ENCODE measurements at places on chromosomes 7 and 10.

DNA sequence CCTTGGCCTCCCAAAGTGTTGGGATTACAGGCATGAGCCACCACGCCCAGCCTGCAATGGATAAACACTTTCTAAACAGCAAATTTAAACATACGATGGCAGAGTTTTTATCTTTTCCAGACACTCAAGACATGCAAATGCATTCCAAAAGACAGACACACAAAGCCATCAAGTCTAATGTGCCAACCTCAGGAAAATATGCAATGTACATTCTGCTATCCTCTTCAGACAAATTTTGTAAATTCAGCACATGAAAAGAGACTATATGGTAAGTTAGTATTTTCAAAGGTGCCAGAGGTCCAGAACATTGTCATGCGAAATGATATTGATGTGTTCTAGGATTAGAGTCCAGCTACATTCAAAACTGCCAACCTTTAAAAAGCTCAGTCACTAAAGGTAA, 19.8 kb downstream of the HACD1 start:
- no peak for DNase-seq

- DNase-seq: no peak
Measured at GRCh38 chr10:113808168-113808567, 45.7 kb downstream of the DCLRE1A start.

- DNase-seq: no peak
Measured at GRCh38 chr7:123660514-123661354, 5.1 kb downstream of the LMOD2 start.

- peak; percentile 46 for DNase-seq
Measured at GRCh38 chr10:92914478-92915325, 66.4 kb downstream of the EXOC6 start.

GRCh38 chr7:70647801-70648498, 484.0 kb upstream of the GALNT17 start:
- peak; percentile 48 for DNase-seq

GRCh38 chr7:55191926-55192692, 173.0 kb upstream of the LANCL2 start:
- DNase-seq: no peak

GRCh38 chr7:31370609-31371008, 30.1 kb upstream of the NEUROD6 start:
- no peak for DNase-seq

DNA sequence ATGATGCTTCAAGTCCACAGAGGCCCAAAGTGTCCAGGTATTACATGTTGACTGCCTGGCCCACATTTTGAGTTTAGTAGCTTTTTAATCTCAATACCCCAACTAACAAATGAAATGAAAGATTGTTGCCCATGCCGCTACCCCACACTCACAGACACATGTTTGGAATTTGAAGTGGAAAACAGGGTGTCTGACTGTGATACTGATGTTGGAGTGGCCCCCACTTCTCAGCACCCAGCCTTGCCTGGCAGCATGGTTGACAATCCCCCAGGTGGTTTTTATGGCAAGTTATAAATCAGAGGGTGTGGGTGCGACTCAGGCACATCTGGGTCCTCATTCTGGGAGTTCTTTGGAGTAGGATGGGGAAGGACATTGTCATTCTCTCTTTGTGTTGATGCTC, 314.7 kb upstream of the ZNF32 start:
- no peak for DNase-seq

- DNase-seq: no peak
Measured at GRCh38 chr10:3233486-3233990, 61.0 kb upstream of the PITRM1 start.

- no peak for DNase-seq
Measured at GRCh38 chr7:107694386-107694785, 33.8 kb downstream of the SLC26A4 start.

DNA sequence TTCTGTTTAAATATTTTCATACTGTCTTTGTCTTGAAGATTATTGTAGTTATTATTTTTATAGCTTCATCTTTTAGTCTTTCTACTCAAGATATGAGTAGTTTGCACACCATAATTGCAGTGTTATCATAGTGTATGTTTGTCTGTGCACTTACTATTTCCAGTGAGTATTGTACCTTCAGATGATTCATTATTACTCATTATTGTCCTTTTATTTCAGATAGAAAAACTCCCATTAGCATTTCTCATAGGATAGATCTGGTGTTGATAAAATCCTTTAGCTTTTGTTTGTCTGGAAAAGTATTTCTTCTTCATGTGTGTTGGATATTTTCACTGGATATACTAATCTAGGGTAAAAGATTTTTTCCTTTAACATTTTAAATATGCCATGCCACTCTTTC, 646.2 kb upstream of the GRM3 start:
- DNase-seq: no peak

GRCh38 chr10:116385994-116386809, 41.4 kb upstream of the PNLIPRP3 start:
- no peak for DNase-seq

GRCh38 chr10:79417266-79417665, 28.2 kb downstream of the ZCCHC24 start:
- DNase-seq: no peak

- no peak for DNase-seq
Measured at GRCh38 chr10:73469579-73469978, 26.2 kb downstream of the PPP3CB start.

DNA sequence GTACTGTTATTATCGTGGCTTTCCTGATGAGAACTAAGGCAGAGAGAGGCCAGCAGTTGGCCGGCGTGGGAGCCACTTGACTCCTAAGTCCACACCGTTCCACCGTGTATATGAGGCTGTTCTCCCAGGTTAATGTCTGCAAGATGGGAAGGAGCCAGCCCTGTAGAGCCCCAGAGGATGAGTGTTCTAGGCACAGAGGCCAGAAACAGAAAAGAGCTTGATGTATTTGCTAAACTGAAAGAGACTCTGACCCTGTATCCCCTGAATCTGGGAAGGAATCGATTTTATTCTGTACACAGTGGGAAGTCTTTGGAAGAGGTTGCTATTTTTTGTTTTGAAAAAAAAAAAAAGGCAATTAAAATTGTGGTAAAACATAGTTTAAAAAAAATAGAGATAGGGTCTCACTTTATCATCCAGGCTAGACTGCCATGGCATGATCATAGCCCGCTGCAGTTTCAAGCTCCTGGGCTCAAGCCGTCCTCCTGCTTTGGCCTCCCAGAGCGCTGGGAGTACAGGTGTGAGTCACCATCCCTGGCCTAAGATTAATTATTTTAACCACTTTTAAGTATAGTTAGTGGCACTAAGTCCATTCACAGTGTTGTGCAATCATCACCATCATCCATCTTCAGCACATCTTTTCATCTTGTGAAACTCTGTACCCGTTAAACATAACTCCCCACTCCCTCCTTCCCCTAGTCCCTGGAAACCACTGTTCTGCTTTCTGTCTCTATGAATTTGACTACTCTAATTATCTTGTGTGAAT, 348.8 kb downstream of the SDK1 start:
- DNase-seq: no peak

DNA sequence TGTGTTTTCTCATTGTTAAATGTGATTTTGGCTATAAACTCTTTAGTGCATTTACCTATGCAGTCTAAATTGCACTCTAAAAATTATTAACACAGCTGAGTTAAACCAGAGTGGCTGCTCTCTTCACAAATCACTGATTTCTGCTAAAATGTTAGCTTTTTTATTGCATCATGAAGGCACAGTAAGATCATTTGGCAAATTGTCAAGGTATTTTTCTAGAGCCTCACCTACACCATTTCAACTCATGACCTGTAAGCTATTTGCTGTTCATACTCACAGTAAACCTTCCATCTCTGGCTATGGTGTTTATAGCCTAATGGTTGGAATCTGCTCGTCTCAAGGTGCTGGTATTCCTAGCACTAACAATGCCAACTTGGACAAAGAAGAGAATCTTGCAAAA, 25.7 kb downstream of the NDUFB2 start:
- no peak for DNase-seq

- DNase-seq: no peak
Measured at GRCh38 chr7:36208997-36209813, 56.2 kb downstream of the EEPD1 start.

DNA sequence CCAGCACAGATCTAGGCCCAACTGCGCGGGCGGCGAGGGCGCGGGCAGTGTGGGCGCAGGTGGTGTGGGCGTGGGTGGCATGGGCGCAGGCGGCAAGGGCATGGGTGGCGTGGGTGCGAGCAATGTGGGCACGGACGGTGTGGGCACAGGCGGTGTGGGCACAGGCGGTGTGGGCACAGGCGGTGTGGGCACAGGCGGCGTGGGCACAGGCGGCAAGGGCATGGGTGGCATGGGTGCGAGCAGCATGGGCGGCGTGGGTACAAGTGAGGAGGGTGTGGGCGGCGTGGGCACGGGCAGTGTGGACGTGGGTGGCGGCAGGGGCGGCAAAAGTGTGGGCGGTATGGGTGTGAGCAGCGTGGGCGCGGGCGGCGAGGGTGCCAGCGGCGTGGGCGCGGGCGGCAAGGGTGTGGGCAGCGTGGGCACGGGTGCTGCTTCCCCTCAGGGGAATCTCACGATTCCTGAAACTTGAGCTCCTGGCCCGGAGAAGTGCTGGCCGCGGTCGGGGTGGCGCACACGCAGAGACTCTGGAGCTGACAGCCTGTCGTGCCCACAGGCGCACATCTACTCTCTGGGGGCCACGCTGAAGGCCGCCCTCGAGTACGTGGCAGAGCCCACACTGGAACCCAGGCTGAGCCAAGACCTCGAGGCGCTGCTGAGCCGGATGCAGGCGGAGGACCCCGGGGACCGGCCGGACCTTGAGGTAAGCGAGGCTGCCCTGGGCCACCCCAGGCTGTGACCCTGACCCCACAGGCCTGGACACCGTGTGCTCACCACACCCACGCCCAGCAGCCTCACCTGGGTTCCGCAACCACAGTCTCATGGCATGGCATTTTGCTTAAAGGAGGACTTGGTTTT, 23.0 kb downstream of the KNDC1 start:
- DNase-seq: no peak

DNA sequence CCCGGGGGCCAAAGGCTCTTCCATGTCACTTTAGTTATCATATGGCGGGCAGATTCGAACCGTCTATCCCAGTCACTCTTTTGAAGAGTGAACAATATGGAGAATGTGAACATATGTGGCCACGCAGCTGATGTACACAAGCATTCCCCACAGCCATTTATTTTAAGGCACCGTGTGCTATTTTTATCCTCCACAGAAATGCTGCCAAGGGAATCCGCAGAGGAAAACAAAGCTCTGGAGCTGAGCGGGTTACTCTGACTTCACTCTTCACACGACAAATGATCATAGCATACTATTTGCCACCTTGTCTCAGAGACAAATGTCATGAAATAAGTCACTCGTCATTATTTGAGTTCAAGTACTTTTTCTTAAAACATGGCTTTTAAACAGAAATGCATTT, 100.3 kb downstream of the CTBP2 start:
- DNase-seq: no peak

DNA sequence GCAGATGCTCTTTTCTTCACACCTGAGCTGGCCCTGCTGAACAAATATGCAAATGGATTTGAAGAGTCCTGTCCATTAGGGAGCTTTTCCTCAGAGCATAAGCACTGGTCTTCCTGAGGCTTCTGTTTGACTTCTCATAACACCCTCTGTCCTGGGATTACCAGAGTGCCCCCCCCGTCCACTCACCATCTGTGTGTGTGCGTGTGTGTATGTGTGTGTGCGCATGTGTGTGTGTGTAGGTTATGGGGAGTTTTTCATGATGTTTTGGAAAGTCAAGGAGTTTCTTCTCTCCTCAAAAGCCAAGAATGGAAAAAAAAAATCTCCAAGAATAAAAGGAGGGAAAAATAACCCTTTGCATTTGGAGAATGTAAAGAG, 57.7 kb upstream of the COMTD1 start:
- DNase-seq: no peak
